ENCODE measurements at places on chromosomes 5 and 9. TPM values are rescaled to one million over a fixed set of nuclear protein-coding genes. Genes with fewer than 3 reads are reported as not detected.

- ATAC-seq = no peak
Measured at GRCh38 chr5:156378159-156378558, 51.2 kb downstream of the SGCD start.

DNA sequence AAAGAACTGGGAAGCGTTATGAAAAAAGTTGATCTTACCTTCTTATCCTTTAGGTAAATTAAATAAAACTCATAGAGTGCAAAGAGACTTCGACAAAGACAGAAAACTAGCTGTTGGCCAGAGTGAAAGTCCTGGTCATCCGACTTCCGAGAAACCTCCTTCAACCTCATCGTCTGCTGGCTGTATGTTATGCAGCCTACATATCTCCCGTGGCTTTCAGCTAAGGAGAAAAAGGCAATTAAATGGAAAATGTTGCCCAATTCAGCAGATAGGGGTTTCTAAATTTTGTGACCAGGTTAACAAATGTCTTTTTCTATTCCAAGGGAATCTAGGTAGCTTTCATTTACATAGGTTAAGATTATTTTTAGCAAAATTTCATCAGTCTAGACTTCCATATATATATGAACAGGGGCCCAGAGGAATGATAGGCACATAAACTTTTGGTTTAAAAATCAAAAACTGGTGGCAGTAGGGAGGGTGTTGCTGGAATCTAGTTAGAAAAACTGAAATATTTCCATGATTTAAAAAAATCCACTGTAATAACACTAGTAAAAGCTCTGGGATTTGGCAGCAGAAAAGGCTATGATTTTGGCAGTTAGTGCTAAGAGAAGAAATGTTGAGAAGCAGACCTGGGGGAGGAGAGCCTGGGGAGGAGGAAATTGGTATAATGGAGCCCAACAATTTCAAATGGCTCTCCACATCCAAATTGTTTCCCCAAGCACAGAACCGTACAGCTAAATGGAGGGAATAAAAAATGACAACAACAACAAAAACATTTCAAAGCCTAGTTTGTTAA lies 32.1 kb downstream of the RAI14 start:
- ATAC-seq = no peak

- ATAC-seq = peak; percentile 54
Measured at GRCh38 chr9:134644725-134645606, 3.4 kb downstream of the COL5A1 start.

GRCh38 chr5:124054564-124054963 lies 542.6 kb downstream of the CSNK1G3 start:
- no peak for ATAC-seq

- ATAC-seq = peak; percentile 81
Measured at GRCh38 chr5:99900302-99900852, 634.8 kb upstream of the FAM174A start.

GRCh38 chr5:472076-472655 lies 29.2 kb downstream of the EXOC3 start:
- ATAC-seq = peak; percentile 8

GRCh38 chr9:133946840-133947486 lies 45.2 kb downstream of the VAV2 start:
- ATAC-seq = no peak

- no peak for ATAC-seq
Measured at GRCh38 chr5:36172599-36172998, 20.7 kb downstream of the SKP2 start.

Gene ORM2
- total RNA-seq = not detected

Gene BDP1
- total RNA-seq = 21.8 TPM

DNA sequence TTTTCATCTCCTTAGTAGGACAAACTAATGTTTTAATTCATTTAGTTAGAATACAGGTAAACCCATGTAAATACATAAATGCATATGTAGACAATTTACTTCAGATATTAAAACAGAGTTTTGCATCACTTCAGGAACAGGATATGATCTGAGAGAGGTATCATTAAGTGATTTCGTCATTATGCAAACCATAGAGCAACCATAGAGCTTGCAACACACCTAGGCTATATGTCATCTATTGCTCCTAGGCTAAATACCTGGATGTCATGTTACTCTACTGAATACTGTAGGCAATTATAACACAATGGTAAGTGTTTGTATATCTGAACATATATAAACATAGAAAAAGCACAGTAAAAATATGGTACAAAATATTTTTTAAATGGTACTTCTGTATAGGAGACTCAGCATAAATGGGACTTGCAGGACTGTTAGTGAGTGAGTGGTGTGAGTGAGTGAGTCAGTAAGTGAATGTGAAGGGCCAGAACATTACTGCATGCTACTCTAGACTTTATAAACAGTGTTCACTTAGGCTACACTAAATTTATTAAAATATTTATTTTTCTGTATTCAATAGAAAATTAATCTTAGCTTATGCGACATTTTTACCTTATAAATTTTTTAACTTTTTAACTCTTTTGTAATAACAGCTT lies 1377.5 kb upstream of the CDH9 start:
- ATAC-seq = no peak

DNA sequence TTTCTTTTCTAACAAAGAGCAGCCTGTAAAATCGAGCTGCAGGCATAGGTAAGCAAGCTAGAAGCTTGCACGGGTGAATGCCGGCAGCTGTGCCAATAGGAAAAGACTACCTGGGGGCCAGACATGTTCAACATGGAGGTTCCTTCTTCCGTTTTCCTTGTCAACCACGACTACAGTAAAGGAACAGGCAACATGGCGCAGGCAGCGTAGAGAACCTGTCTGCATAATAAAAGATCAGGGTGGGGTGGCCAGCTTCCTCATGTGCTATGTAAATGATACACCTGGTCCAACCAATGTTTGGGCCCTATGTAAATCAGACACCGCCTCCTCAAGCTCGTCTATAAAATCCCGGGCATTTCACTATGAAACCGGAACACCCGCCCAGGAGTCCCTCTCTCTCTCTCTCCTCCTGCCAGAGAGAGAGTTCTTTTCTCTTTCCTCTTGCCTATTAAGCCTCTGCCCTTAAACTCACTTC lies 103.8 kb upstream of the LIFR start:
- no peak for ATAC-seq

GRCh38 chr9:113886026-113886369 lies 9.9 kb downstream of the ZNF618 start:
- ATAC-seq = no peak

DNA sequence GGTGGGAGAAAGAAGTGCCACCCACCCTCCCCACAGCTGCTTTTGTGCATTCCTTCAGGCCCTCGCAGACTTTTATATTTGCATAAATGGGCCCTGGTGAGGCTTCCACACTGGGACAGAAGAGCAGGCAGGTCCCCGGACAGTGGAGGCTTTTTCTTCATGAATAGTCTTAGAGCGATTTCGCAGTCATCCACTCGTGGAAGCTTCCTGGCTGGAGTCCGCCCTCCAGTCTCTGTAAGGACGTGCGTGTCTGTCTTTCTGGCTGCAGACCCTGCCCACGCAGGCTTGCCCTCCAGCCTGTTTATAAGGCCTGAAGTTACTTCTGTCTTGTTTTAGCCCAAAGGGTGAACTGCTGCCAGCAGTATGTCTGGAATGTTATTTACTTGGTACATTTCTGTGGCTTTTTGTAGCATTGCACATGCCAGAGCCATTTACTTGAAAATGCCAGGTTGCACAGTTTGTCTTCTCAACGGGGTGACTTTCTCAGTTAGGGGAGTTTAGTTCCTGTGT lies 195.7 kb downstream of the AOPEP start:
- ATAC-seq = peak; percentile 61

Gene IFNB1
- total RNA-seq = not detected

- peak; percentile 78 for ATAC-seq
Measured at GRCh38 chr5:68114378-68115040, 101.0 kb upstream of the PIK3R1 start.

Gene ADAMTS6
- 1.9 TPM for total RNA-seq

Gene ACOT12
- total RNA-seq = not detected

Gene PCDHGB6
- total RNA-seq = 38.7 TPM

DNA sequence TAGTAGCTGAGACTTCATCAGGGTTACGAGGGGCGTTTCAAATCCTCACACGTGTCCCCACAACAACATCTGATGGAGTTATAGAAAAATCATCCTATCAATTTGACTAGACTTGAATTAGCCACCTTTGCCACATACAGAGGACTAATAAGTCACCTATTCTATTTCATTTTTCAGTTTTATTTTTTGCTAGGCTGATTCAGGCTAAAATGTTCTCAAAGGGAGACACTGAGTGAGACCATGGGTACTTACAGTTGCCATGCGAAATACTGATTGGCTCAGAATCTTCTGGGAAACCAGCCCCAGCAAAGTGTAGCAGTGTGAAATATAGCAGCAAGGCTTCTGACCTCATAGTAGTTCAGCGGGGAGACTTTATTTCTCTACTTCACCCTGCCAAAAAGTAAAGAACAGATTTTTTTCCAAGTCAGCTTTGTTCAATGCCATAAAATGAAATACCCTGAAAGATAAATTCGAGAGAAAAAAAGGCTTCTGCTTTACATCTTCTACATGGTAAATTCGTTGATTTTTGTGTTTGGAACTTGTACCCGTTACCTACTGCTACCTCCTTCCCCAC lies 69.9 kb downstream of the SEMA6A start:
- ATAC-seq = no peak

DNA sequence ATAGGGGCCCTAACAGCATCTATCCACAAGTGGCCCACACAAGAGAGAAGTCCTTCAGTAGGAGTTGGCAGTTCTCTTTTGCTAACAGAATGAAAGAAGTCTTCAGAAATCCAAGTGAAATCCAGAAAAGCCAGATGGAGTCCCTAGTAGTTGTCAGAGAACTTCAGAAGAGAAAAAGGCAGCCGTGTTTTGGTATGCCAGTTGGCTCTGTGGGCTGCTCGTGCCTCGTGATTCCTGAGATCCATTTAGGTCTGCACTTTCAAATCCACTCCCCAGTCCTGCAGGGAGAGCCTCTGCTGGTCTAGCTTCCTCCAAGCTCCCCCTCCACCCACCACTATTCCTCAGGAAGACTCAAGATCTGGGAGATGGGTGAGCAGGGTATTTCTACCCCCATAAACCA lies 69.0 kb downstream of the CFAP90 start:
- ATAC-seq = no peak

- peak; percentile 80 for ATAC-seq
Measured at GRCh38 chr9:92378865-92379560, 25.4 kb downstream of the OGN start.

Gene EFNA5
- 8.7 TPM for total RNA-seq

GRCh38 chr5:528629-529511 lies 4.6 kb upstream of the SLC9A3 start:
- no peak for ATAC-seq

DNA sequence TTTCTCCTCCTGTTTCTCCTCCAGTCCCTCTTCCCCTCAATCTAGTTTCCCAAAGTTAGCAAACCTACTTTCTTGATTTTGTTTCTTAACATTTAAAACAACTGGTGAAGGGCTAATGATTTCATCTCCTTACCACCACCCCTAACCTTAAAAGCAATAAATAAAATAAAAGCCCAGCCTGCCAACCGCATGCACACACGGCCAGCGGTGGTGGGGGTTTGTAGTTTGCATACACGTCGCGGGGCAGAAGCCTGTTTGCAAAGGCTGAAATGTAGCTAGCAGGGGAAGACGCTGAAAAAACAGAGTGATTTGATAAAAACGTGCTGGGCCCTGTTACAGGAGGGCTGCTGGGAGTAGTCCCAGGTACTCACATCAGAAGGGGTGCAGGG lies 1.9 kb upstream of the DMRT2 start:
- no peak for ATAC-seq

Gene SOHLH1
- 0.24 TPM for total RNA-seq

Gene ALDOB
- 0.50 TPM for total RNA-seq

Gene OR1L8
- 0.23 TPM for total RNA-seq

GRCh38 chr9:4678679-4679267 lies 596 bp upstream of the CDC37L1 start:
- peak; percentile 0 for ATAC-seq

DNA sequence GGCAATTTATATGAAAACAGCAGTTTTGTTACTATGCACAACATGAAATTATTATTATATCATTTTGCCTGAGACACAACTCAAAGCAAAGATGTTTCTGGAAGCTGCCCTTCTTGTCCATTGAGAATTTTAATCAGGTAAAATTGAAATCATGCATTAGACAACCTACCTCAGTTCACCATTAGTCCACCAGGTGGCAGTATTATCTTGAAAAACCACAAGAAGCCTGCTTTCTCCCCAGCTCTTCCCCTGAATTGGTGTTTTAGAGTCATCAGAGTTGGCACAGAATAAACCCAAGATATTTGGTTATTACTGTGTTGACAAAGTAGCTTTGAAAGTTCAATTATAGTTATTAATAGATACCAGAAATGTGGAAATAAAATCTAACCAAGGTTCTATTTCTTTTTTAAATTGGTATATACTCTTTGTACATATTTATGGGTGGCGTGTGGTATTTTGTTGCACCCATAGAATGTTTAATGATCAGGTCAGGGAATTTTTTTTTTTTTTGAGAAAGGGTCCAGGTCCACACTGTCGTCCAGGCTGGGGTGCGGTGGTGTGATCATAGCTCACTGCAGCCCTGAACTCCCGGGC lies 25.7 kb downstream of the UTP15 start:
- ATAC-seq = no peak

Gene OGN
- 0.23 TPM for total RNA-seq

GRCh38 chr5:35029333-35029732 lies 18.4 kb downstream of the AGXT2 start:
- no peak for ATAC-seq

All from motor neuron (in vitro differentiated cells).